ENCODE measurements at places on chromosomes 11 and 22. TPM values are rescaled to one million over a fixed set of nuclear protein-coding genes. Genes with fewer than 3 reads are reported as not detected.
A peak's percentile ranks its signal among the peaks of the same experiment; 100 is the strongest.

GRCh38 chr22:21651521-21652009, 9.5 kb downstream of the SDF2L1 start:
- no peak for DNase-seq

DNA sequence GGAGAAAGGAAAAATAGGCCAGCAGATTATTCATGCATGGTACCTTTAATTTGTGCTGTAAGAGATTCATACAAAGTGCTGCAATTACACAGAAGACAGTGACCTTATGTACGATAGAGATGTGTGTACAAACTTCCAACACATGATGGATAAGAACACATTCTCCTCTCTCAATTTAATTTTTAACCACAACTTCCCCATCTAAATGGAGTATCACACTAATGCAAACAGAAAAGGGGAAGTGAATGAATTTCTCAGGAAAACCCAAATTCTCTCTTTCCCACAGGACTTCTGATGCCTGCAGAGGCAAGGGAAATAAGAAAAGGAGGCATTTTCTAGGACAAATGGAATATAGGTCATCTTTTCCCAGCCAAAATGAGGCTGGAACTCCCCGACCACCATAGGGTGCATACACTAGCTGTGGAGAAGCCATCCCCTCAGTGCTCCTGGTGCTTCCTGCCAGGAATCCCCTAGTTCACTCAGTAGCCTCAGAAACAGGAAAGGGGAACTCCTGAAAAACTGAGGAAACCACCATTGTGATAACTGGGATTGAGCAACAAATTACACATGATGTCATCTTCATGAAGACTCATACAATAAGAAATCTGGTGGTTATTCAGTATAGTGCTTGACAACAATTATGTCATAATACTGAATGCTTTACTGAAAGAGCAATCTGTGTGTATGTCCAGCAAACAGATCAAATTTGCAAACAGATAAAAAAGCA, 22.4 kb downstream of the MMP10 start:
- no peak for DNase-seq

GRCh38 chr22:44639891-44640617, 62.0 kb upstream of the PRR5 start:
- no peak for DNase-seq

DNA sequence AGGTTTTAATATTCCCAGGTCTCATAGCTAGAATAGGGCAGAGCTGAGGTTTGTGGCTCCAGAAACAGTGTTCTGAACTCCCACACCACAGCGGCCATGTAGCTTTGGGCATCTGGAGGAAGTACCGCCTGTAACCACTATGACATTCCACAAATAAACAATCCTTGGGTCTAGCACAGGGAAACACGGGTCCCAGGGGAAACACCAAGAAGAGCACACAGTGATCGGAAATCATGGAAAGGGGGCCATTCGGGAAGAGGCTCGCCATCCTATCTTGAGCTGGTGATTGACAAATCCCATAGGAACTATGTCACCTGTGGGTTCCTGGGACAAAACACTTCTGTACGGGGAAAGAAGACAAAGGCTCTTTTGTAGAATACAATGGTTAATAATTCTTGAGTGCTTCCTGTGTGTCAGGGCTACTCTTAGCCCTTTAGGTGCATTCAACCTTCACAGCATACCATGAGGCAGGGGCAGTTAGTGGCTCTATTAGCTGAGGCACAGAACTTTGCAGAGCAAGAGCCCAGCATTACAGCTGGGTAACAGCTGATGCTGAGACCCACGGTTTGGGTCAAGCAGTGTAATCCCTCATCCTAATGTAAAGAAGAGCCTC, 514.2 kb downstream of the NTM start:
- no peak for DNase-seq

GRCh38 chr11:81700076-81700475, 1033.6 kb downstream of the FAM181B start:
- no peak for DNase-seq

DNA sequence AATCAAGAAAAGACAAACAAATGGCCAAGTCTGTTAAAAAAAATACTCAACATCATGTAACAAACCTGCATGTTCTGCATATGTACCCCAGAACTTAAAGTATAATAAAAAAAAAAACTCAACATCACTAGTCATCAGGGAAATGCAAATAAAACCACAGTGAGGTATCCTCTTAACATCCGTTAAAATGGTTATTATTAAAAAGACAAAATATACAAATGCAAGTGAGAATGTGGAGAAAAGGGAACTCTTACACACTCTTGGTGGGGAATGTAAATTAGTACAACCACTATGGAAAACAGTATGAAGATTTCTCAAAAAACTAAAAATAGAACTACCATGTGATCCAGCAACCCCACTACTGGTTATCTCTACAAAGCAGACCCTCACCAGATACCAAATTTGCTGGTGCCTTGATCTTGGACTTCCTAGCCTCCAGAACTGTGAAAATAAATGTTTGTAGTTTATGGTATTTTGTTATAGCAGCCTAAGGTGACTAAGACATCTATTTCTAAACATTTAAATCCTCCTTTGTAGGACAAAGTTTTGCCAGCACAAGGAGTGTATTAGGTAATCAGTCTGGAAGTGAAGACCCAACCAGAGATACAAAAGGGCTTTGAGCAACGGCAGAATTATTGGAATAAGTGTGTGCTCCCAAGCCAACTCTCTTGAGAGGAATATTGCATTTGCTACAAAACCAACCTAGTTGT, 32.4 kb upstream of the SCUBE2 start:
- DNase-seq, result no peak

- DNase-seq, result no peak
These were observed 29.3 kb upstream of the ROBO3 start for GRCh38 chr11:124835918-124836317.

- no peak for DNase-seq
These were observed 3.5 kb upstream of the MRPL48 start for GRCh38 chr11:73784080-73784634.

GRCh38 chr11:121418625-121419114, 33.4 kb upstream of the SORL1 start:
- DNase-seq, result peak; percentile 13

DNA sequence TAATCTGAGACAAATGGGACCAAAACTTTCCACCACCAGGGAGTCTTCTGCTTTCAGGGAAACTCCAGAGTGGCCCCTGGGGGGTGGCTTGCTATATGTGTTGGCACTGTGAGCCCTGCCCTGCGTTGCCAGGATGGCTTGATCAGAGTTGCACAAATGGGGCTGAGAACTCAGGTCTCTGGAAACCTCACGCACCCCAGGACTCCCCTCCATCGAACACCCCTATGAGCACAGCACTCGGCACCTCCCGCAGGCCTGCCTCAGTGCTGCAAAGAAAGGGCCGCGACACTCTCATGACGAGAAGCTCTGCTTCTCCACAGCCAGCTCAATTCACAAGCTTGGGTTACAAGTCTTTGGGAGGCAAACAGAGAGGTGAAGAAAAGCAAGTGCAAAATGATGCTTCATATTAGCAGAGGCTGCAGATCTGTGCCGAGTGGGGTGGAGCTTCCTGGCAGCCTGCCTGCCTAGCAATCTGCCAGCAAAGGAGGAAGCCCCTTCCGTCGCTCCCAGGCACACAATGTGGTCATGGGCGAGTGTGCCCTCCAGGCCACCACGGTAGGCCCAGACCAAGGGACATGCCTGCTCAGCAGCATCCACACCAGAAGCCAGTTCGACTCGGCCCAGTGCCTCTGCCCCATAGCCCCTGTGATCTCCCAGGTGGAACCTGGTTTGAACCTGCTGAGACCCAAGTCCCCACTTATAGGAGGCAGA, 55.7 kb downstream of the MYH9 start:
- DNase-seq, result peak; percentile 61

- no peak for DNase-seq
These were observed 389.5 kb upstream of the FAT3 start for GRCh38 chr11:91835051-91835560.

DNA sequence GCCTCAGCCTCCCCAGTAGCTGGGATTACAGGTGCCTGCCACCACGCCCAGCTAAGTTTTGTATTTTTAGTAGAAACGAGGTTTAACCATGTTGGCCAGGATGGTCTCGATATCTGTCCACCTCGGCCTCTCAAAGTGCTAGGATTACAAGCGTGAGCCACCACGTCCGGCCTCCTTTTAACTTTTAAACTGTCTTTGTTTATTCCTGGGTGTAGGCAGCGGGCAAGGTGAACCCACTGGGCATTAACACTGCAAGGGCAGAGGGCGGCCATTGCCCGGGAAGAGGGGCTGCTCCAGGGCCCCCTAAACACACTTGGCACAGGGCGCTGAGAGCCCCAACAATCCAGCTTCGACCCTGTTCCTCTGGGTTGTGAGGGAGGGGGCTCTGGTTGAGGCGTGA, 693.6 kb downstream of the BRD1 start:
- DNase-seq, result no peak

GRCh38 chr11:99065121-99065520, 44.4 kb downstream of the CNTN5 start:
- no peak for DNase-seq

GRCh38 chr11:46489656-46490560, 98.3 kb upstream of the CHRM4 start:
- DNase-seq, result peak; percentile 13

- no peak for DNase-seq
These were observed 451.5 kb upstream of the FAT3 start for GRCh38 chr11:91773090-91773489.

- no peak for DNase-seq
These were observed 27.6 kb upstream of the LRRC10B start for GRCh38 chr11:61480994-61481335.

DNA sequence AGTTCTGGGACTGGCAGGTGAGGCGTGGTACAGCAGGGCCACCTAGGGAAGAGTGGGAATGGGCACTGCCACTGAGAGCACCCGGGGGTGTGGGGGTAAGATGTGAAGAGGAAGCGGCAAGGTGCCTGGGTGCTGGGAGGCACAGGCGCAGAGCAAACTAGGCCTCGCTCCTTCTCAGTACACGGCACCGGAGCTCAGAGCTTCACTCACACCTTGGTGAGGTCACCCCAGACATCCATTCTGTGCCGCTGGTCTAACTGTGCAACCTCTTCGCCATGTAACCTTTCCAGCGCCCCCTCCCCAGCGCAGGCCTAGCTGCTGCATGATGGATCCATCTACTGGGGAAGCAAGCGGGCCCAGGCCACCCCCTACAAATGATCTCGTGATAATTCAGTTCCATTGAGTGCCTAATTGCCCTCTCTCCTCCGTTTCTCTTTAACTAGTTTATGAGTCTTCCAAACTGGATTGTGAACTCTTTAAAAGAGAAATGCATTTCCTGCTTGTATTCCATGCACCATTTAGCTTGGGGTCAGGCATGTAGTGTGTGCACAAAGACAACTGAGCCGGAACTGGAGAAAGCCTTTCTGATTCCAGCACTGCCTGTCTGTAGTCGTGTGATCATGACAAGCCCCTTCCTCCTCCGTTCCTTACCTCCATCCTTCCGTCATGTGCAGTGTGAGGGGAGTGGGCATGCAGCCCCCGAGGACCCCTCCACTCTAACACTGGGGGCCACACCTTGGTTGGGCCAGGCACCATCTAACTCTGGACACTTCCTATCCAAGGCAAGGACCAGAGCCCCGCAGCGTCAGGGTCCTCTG, 1475.2 kb downstream of the TBC1D22A start:
- no peak for DNase-seq

- DNase-seq, result no peak
These were observed 82.2 kb downstream of the RPS6KA4 start for GRCh38 chr11:64441127-64441526.

- DNase-seq, result no peak
These were observed 4.4 kb upstream of the CATSPERZ start for GRCh38 chr11:64295760-64296159.

DNA sequence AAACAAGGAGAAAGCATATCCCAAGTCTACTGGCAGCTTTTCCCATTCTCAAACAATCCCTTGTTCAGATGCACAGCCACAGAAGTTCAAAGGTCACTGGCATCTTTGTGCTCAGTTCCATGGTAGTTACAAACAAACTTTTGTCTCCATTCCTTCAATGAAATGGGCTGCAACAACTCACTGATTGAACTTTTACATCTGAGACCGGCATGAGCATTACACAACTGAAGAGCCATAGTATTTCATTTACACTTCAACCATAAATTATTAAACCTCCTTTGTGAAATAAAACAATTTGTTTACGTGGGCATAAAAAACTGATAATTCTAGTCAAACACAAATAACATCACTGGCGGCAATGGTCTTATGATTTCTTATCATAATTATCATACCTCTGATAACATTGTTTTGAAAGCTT, 67.8 kb upstream of the ARHGAP32 start:
- no peak for DNase-seq

DNA sequence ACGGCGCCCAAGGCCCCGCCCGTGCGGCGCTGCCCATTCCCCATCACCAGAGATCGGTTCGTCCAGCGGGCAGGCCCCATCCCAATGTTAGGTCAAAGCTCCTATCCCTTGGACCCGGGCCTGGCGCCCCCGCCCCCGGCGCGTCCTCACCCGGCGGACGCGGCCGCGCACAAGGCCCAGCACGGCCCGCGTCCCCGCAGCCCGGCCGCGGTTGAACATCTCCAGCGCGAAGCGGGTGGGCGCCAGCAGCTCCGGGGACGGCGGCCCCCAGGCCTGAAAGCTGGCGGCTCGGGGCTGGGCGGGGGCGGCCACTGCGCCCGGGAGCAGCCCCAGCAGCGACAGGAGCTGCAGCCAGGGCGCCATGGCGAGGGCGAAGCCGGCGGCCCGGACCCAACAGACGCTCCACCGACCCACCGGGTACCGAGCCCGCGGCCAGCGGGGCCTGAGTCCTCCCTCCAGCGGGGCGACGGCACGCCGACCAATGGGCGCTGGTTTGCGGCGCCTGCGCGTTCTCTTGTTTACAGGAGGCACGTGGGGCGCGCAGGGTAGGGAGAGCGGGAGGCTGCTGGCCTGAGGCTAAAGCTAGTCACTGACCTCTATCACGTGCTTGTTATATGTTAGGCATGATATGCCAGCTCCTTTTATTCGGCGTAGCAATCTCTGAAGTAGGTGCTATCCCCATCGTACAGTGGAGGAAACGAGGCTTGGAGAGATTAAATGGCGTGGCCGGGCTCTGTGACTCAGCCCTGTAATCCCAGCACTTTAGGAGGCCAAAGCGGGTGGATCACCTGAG, at the start of gene CTSF:
Gene CTSF (minus strand): TSS at position 483 of the 793 bp plus-strand sequence. CDS start 120 bp downstream, at position 363.
- peak; percentile 58 for DNase-seq

- DNase-seq, result no peak
These were observed 49.9 kb upstream of the TRIM77 start for GRCh38 chr11:89660234-89660633.

Gene NXPE4
- total RNA-seq, result not detected

Gene PHETA2
- 5.6 TPM for total RNA-seq

Gene ART1
- total RNA-seq, result not detected

Gene OR52A1
- not detected for total RNA-seq

Gene ATG13
- 58.1 TPM for total RNA-seq

Gene GAS2
- total RNA-seq, result 0.80 TPM

Gene SAA4
- not detected for total RNA-seq

Gene ESAM
- 0.23 TPM for total RNA-seq

Gene APOL4
- total RNA-seq, result 0.52 TPM

Gene SHISA8
- 1.7 TPM for total RNA-seq

Gene NCF4
- total RNA-seq, result 15.7 TPM

Gene UBQLNL
- 0.09 TPM for total RNA-seq
